ENCODE measurements at places on chromosomes 1 and 21.

DNA sequence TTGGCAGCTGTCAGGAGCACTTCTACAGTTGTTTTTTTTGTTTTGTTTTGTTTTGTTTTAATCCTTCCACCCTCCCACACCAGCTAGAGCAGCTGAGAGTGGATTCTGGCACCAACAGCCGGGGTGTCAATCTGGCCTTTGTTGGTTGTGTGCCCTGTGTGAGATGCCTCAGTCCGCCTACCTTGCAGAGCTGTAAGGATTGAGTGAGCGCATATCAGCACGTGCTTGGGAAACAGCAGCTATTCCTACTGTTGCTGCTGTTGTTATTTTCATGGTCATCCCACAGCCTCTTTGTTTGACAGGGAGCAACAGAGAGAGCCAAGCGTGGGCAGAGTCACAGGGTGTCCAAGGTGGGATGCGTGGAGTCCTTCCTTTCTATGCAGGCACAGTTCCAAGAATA lies 50.4 kb downstream of the PGBD5 start:
- DNase-seq: no peak

- no peak for DNase-seq
Observed at GRCh38 chr1:171805395-171806115, 24.1 kb downstream of the METTL13 start.

DNA sequence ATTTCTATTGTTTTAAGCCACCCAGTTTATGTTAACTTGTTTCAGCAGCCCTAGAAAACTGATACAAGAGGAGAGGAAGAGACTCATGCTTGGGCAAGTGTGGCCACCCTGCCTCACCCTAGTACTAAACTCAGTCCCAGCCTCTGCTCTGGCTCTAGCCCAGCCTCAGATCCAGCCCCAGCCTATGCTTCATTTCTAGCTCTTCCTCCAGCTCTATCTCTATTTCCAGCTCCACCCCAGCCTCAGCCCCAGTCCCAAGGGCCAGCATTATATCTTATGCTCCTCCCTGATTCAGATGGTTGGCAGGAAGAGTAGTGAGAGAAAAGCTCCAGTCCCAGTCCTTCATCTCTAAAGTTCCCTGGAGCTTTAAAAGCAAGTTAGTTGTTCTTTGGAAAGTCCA lies 535.5 kb downstream of the PTPRC start:
- no peak for DNase-seq

DNA sequence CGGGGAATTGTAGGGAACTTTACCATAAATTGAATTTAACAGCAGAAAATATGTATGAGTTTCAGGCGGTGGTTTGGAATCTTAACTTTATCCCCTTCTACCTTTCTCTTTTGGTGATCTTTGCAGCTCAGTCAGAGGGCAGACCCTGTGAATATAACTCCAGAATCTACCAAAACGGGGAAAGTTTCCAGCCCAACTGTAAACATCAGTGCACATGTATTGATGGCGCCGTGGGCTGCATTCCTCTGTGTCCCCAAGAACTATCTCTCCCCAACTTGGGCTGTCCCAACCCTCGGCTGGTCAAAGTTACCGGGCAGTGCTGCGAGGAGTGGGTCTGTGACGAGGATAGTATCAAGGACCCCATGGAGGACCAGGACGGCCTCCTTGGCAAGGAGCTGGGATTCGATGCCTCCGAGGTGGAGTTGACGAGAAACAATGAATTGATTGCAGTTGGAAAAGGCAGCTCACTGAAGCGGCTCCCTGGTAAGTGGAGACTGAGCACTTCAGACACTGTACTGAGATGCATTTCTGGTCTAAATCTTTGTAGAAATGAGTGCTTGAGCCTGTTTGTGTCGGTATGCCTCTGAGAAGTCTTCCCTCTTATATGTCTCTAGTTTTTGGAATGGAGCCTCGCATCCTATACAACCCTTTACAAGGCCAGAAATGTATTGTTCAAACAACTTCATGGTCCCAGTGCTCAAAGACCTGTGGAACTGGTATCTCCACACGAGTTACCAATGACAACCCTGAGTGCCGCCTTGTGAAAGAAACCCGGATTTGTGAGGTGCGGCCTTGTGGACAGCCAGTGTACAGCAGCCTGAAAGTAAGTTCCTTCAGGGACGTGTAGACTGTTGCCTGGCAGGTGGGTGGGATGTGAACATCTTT lies 1.5 kb downstream of the CCN1 start:
- no peak for DNase-seq

DNA sequence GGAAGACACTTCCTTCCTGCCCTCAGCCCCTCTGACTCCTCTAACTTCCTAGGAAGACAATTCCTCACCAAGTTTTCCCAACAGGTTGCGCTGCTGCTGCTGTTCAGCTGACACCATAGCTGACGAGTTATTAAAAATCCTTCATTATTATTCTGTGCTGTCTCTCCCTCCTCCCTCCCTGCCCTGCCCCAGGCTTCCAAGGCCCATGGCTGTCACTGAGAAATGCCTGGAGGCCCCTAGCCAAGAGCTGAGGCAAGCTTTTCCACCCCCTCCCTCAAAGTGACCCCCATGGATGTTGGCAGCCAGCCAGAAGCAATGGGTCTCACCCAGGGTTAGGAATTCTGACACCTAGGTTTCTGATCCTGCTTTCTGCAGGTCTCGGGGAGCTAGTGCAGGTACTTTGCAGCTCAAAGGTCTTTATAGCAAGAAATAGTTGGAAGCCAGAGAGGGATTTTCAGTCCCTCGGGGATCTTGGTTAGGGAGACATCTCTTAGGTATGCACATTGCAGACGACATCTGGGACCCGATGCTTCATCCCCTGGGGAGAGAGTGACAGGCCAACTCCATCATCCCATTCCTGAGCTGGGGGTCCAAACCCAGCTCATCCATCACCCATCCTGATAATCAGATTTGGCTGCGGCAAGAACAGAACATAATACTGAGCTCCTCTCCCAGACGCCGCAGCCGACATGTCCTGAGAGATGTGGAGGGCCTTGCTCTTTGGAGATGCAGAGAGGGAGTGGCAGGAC lies 65.0 kb downstream of the KIRREL1 start:
- DNase-seq: no peak

- DNase-seq: no peak
Observed at GRCh38 chr1:20733360-20733975, 965 bp upstream of the SH2D5 start.
